Gastrocnemius medialis (tissue), 4 donors: ENCODE measurements at places on chromosomes 1 and 21. TPM values are rescaled to one million over a fixed set of nuclear protein-coding genes. Genes with fewer than 3 reads are reported as not detected.
A peak's percentile ranks its signal among the peaks of the same experiment; 100 is the strongest.

The TMPRSS15 gene
- total RNA-seq, result not detected

The GJA4 gene
- total RNA-seq, result 24.8 TPM

The ATP6V1G3 gene
- not detected for total RNA-seq

GRCh38 chr1:232684371-232685105 lies 54.6 kb upstream of the SIPA1L2 start:
- no peaks in the 10 kb centered on the region for H3K27me3 ChIP-seq
- no peaks in the 10 kb centered on the region for H3K4me1 ChIP-seq
- DNase-seq, result no peak
- no peaks in the 10 kb centered on the region for H3K36me3 ChIP-seq
- no peak overlapping the region for H3K4me3 ChIP-seq

DNA sequence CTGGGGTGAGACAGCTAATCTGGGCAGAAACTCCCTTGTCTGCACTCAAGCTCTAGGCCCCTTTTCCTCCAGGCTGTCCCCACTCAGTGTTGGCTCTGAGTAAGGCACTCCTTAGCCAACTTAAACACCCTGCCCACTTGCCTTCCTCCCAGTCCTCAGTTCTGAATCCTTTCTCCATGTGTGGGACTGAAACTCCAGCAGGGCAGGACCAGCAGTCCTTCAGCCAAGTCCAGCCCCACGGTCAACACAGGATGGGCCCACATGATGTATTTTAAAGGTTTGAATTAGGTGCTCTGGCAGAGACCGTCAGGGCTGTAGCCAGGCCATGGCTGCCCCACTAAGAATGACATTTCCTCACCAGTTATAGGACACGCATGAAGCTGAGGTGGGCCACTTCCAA lies 107.8 kb downstream of the EDEM3 start:
- DNase-seq, result no peak
- H3K4me1 ChIP-seq, result peaks cover 21% of the 10 kb centered on the region
- H3K36me3 ChIP-seq, result no peaks in the 10 kb centered on the region
- H3K27me3 ChIP-seq, result no peaks in the 10 kb centered on the region

- H3K4me3 ChIP-seq, result peak overlapping the region; percentile 56
- no peak for DNase-seq
- H3K4me1 ChIP-seq, result peaks cover 10% of the 10 kb centered on the region
- H3K27me3 ChIP-seq, result no peaks in the 10 kb centered on the region
- no peak overlapping the region for H3K27ac ChIP-seq
Measured at GRCh38 chr1:112718691-112719418, 3.7 kb upstream of the PPM1J start.

GRCh38 chr1:43432907-43433306 lies 20.8 kb downstream of the HYI start:
- H3K27me3 ChIP-seq, result no peaks in the 10 kb centered on the region
- no peak overlapping the region for H3K27ac ChIP-seq
- no peak for DNase-seq
- H3K36me3 ChIP-seq, result no peaks in the 10 kb centered on the region
- H3K4me3 ChIP-seq, result no peak overlapping the region

DNA sequence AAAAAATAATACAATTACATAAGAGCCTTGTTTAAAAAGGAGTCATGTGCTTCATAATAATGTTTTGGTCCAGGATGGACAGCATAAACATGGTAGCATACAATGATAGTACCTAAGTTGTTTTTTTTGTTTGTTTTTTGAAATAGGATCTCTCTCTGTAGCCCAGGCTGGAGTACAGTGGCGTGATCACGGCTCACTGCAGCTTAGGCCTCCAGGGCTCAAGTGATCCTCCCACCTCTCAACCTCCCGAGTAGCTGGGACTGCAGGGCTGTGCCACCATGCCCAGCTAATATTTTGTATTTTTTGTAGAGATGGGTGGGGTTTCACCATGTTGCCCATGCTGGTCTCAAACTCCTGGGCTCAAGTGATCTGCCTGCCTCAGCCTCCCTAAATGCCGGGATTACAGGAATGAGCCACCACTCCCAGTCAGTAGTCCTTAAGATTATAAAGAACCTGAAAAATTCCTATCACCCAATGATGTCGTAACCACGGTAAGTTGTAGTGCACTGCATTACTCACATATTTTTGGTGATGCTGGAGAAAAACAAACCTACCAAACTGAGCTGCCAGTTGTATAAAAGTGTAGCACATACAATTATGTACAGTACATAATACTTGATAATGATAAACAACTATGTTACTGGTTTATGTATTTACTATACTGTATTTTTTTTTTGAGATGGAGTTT lies 22.4 kb upstream of the RCOR3 start:
- DNase-seq, result no peak
- no peak overlapping the region for H3K27ac ChIP-seq
- no peaks in the 10 kb centered on the region for H3K27me3 ChIP-seq
- no peaks in the 10 kb centered on the region for H3K36me3 ChIP-seq
- H3K4me1 ChIP-seq, result no peaks in the 10 kb centered on the region
- H3K4me3 ChIP-seq, result no peak overlapping the region

GRCh38 chr1:68074472-68074871 lies 24.0 kb upstream of the DIRAS3 start:
- no peak overlapping the region for H3K4me3 ChIP-seq
- no peak overlapping the region for H3K27ac ChIP-seq
- no peaks in the 10 kb centered on the region for H3K36me3 ChIP-seq

DNA sequence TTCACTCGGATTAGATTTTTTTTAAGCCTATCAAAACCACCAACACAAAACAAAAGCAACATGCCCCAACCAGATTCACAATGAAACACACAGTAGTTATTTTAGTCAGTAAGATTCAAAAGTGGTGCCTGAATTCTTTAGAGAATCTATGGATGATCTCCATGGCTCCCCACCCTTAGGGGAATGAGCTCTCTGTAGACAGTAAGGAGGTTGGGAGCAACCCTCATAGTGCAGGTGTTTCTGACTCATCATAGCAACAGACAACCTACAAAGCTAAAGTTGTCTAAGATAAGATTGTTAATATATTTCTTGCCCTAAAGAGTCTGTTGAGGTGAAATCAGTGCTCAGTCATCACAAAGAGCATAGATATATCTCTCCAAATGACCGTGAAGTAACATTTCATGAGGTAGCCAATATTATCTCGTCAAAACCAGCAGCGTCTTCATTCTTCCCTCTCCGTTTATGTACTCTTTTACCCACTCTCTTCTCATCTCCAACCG lies 78.3 kb downstream of the ADAMTS1 start:
- no peak overlapping the region for H3K4me3 ChIP-seq
- H3K36me3 ChIP-seq, result no peaks in the 10 kb centered on the region
- no peaks in the 10 kb centered on the region for H3K27me3 ChIP-seq
- no peak overlapping the region for H3K27ac ChIP-seq

- no peak overlapping the region for H3K4me3 ChIP-seq
- peaks cover 6% of the 10 kb centered on the region for H3K27me3 ChIP-seq
- DNase-seq, result no peak
- H3K36me3 ChIP-seq, result no peaks in the 10 kb centered on the region
- no peaks in the 10 kb centered on the region for H3K4me1 ChIP-seq
Measured at GRCh38 chr1:36775716-36776115, 258.6 kb downstream of the GRIK3 start.

GRCh38 chr1:43427941-43428340 lies 25.8 kb downstream of the HYI start:
- H3K27me3 ChIP-seq, result no peaks in the 10 kb centered on the region
- no peaks in the 10 kb centered on the region for H3K36me3 ChIP-seq
- DNase-seq, result no peak
- no peak overlapping the region for H3K27ac ChIP-seq
